ENCODE measurements at places on chromosomes 12 and 14.
A peak's percentile ranks its signal among the peaks of the same experiment; 100 is the strongest.

DNA sequence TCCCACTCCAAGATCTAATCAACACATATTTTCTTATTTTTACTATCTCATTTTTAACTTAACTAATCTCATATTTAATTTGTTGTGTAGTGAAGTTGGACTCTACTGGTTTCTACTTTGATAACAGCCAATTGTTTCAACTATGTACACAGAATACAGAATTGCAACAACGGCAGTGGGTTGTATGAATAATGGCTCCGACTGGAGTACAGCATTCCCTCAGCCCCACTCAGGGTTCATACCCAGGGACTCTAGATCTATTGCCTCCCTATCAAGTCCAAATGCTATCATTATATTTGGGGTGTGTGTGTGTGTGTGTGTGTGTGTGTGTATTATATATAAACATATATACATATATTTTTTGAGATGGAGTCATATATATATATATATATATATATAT, 52.3 kb downstream of the PAWR start:
- no peak for DNase-seq

GRCh38 chr12:130356222-130356621, 18.5 kb downstream of the PIWIL1 start:
- DNase-seq, result no peak

DNA sequence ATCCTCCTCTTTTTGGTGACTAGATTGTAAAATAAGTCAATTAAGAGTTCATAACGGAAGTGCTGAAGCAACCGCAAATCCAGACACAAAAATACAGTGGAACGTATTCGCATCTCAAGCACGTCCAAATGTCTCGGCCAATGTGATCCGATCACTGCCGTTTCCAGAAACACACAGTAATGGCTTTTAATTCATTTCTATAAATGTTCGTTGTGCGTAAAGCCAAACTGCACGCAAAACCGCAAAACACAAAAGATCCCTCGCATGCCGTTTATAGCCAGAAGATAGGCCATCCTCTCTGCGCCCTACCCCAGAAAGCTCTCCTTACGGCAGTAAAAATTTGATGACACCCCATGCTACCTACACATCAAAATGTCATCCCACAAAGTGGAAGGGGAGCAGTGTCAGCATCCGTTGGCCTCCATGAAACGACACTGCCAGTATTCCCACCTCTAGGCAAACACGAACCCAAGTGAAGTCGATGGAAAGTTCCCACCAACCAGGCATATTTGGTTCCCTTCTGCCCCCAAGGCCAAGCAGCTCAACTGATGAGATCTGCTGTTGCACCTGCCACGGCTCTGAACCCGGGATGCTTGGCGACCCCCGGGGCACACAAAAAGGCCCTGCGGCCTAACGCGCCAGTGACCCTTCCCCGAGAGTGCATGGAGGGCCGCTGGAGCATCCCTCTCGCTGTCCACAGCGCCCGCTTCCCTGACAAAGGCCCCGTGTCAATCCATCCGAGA, 1.4 kb downstream of the HECTD4 start:
- peak; percentile 20 for DNase-seq

DNA sequence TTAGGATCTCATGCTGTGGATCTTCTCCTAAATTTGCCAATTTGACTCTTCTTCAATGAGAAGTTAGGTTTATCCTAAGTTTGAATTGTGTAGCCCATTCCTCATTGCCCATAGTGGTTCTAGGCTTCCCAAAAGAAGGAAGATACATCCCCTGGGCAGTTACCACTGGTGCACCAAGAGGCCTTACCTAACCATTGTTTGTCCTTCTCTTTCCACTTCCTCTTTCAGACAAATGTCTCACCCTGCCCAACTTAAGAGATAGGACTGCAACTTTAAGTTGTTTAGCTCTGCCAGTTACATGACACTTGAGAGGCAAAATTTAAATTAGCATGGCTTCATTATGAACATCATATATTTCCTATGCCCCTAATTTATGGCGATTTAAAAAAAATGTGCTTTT, 9.4 kb upstream of the KCNH3 start:
- DNase-seq, result no peak

DNA sequence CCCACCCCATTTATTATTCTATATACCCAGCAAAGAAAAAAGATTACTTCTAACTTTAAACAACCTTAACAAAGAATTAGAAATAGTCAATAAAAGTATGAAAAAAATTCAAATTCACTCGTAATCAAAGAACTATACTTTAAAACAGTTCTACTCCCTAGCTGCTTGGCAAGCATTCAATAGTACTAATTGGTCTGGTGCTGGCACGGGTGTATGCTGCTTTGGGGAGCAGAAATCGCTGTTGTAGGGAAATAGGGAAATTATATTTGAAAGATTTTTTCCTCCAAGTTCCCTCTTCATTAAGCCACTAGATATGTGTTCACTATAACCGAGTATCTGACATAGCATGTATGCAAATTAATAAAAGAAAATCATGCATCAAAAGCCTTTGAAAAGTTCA, 65.7 kb downstream of the DICER1 start:
- no peak for DNase-seq

DNA sequence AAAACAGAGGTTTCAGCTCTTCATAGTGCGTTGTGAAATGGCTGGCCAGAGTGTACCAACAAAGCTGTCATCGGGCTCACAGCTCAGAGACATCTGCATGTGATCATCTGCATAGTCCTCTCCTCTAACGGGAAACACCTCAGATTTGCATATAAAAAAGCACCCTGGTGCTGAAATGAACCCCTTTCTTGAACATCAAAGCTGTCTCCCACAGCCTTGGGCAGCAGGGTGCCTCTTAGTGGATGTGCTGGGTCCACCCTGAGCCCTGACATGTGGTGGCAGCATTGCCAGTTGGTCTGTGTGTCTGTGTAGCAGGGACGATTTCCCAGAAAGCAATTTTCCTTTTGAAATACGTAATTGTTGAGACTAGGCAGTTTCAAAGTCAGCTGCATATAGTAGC, 14.3 kb upstream of the PAPLN start:
- no peak for DNase-seq

- DNase-seq, result no peak
Observed at GRCh38 chr14:100633406-100633805, 46.2 kb upstream of the BEGAIN start.

GRCh38 chr12:8697120-8697475, 693 bp upstream of the RIMKLB start:
- peak; percentile 73 for DNase-seq

- DNase-seq, result no peak
Observed at GRCh38 chr14:96086032-96086431, 46.9 kb downstream of the C14orf132 start.

GRCh38 chr12:58873496-58873895, 46.8 kb downstream of the LRIG3 start:
- DNase-seq, result no peak

GRCh38 chr12:52198454-52199215, 6.8 kb upstream of the KRT80 start:
- DNase-seq, result no peak

DNA sequence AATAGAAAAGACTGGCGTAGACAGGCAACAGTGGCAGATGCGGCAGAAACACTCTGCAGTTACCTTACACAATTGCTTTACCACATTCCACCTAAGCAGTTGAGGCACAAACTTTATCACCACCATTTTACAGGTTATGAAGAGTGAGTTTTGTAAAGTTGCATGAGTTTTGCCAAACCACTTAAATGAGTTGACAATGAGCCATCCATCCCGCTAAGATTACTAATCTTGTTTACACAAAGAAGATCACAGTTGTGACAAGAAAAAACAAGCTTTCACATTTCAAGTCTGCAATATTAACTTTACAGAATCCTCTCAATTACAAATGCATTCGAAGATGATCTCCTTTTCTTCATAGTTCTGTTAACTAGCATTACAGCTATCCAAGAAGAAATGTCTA, 1.8 kb downstream of the TMCC3 start:
- no peak for DNase-seq

DNA sequence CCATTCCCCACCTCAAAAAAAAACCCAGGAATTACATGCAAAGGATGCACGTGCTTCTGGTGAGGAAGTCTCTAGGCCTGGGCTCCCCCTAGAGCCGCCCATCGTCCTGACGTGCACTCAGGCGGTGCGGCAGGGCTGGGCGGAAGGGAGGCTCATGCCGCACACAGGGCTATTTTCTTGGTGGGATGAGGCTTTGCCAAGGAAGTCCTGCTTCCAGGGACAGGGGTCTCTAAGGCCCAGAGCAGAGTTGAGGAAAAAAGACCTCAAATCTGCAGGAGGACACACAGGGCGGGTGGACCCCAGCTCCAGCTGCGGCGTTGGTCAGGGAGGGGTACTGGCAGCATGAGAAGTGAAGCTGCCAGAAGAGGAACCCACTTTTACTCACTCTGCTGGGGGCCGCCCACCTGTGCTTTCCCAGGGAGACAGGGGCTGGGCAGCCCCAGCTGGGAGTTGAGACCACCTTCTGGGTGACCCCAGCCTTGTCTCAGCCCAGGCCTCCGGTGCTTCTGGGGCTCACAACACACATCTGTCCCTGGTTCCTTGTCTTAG, 4.2 kb downstream of the RHOF start:
- DNase-seq, result no peak

DNA sequence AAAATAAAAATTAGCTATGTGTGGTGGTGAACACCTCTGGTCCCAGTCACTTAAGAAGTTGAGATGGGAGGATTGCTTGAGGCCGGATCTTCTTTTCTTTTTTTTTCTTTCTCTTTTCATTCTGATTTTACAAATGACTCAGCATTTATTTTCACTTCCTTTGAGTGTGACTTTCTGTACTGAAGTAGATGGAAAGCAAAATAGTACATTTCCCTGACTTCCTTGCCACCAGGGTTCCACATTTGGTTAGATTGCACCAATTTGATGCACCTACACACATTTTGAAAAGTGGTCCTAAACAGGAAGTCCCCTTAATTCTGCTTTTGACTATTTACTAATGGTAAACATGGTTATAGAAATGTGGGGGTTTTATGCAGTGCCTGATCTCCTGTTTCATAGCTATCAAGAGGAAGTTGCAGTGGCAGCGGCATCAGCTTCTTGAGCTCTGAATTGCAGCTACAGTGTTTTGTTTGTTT, 13.0 kb upstream of the LEMD3 start:
- DNase-seq, result no peak

- no peak for DNase-seq
Observed at GRCh38 chr14:23041729-23042128, 283 bp upstream of the PSMB11 start.

- no peak for DNase-seq
Observed at GRCh38 chr12:98126637-98127335, 388.6 kb upstream of the TMPO start.

GRCh38 chr12:53046655-53047220, 3.1 kb upstream of the TNS2 start:
- peak; percentile 54 for DNase-seq

DNA sequence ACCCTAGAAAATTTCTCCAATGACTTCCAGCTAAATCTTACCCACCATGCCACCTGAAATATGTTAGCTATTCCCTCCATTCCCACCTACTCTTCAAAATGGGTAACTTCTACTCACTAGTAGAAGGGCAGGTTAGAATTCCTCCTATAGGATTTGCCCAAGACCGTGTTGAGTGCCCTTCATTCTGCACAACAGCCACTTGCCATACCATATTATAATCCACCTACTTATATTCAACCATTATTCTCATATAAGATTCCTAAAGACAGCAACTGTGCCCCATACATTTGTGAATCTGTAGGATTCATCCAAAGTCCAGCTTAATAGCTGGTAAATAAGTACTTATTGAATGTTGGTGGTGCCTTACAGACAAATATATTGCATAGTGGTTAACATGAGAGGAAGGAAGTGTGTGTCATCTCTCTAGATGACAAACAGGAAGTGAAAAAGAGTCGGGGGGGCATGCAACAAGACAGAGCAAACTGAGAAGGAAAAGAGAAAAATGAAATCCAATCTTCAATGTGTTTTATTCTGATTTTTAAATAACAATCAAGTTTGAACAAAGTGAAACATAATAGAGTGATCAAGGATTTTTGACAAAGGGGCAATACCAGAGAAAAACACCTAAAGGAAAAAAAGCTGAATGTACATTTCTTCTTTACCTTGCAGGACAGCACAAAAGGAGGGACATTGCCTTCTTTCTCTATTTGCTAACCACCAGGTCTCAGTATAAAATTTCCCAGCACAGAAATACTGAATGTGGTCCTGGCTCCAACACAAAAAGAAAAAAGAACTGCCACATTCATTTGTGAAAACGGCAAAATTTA, 389.3 kb upstream of the USP15 start:
- DNase-seq, result no peak

DNA sequence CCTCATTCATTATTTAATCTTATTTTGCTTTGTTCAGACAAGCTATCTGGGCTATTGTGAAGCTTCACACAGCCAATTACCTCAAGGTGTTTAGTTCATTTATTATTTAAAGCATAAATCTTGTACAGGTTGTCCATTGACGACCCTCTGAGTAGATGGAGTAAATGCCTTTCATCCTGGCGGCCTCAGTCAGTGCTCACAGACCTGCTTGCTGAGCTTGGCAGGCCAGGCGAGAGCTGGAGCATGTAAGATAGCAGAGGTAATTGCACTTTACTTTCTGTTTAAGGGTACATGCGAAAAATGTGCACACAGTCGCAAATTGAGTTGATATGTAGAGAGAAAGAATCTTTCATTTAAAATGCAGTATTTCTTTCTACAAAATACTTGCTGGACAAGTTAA, 224.4 kb downstream of the NPAS3 start:
- DNase-seq, result peak; percentile 36

- no peak for DNase-seq
Observed at GRCh38 chr12:62191491-62192179, 68.6 kb upstream of the USP15 start.

- DNase-seq, result no peak
Observed at GRCh38 chr12:65952737-65953209, 128.5 kb downstream of the HMGA2 start.

DNA sequence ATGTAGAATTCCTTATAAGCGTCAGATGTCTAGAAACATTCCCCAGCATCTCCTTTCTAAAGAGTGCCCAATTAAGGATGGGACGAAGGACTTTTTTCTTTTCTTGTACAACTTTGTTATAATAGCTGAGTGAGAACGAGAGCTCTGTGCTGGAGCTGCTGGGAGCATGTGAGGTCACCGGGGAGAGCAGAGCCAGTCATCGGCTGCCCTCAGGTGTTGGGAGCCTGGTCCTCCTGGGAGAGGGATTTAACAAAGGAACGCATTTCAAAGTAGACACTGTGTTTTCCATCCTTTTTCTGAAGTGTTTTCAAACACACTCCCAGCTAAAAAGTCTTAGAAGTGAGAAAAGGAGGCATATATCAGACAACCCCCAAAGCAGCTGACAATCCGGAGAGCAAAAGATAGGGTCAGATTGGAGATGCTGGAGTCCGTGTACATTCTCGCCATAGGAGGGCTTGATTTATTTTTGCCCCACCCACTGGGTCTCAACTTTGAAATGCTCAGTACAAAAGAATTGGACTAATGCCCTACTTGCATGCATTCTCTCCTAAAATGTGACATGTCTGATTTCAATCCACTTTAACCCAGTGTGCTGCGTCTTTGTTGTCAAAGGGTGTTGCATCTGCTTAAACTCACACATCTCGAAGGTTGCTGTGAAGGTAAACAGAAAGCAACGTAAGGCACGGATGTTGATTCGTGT, 50.8 kb upstream of the PIWIL1 start:
- DNase-seq, result no peak

GRCh38 chr12:123712780-123713319, 697 bp downstream of the ATP6V0A2 start:
- no peak for DNase-seq

GRCh38 chr14:46048127-46048526, 603.5 kb downstream of the RPL10L start:
- DNase-seq, result peak; percentile 50
